ENCODE measurements at places on chromosomes 12 and 14.

GRCh38 chr12:13152281-13152680 is 44.2 kb upstream of the EMP1 start:
- peak overlapping the region; percentile 51 for H3K27ac ChIP-seq
- H3K27me3 ChIP-seq = no peaks in the 10 kb centered on the region
- no peak overlapping the region for H3K4me3 ChIP-seq
- no peaks in the 10 kb centered on the region for H3K36me3 ChIP-seq

DNA sequence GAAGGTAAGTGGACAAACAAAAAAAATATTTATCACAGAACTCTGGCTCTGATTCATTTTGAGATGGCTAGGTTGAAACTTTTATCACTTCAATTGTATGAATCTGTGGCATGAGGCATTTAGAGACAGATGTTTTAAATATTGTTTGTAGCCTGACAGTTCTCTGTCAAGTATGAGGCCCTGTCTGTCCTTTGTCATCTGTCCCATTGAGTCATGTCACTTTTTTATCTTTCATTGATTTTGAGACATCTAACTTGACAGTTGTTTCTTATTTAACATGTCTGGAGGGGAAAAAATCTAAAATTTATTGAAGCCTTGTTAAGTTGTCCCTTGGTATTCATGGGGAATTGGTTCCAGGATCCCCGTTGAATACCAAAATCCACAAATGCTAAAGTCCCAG is 829.5 kb downstream of the FSCB start:
- H3K4me1 ChIP-seq = no peaks in the 10 kb centered on the region
- no peak for DNase-seq
- no peaks in the 10 kb centered on the region for H3K27me3 ChIP-seq
- H3K27ac ChIP-seq = no peak overlapping the region

DNA sequence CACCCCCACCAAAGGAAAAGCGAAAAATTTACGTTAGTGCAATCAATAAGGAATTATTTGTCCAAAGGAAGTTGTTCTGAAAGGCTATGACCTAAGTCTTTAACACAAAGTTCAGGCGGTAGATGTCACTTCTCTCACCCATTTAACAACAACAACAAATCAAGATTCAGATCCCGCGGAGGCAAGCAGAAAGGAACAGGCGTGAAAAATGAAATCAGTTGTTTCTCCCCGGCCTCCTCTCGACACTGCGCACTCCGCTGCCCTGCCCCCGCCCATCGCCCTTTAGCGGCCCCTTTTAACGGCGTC is 1.4 kb downstream of the DENND5B start:
- no peak for DNase-seq
- H3K4me3 ChIP-seq = peak overlapping the region; percentile 88
- H3K27me3 ChIP-seq = no peaks in the 10 kb centered on the region
- H3K4me1 ChIP-seq = peaks cover 26% of the 10 kb centered on the region
- H3K27ac ChIP-seq = peak overlapping the region; percentile 96

GRCh38 chr14:59126714-59127436 is 61.6 kb upstream of the DAAM1 start:
- no peak for DNase-seq
- no peak overlapping the region for H3K4me3 ChIP-seq

GRCh38 chr12:132686825-132687210 is 324 bp downstream of the POLE start:
- DNase-seq = no peak
- H3K4me1 ChIP-seq = peaks cover 15% of the 10 kb centered on the region
- peak overlapping the region; percentile 71 for H3K4me3 ChIP-seq
- H3K27ac ChIP-seq = peak overlapping the region; percentile 66
- H3K36me3 ChIP-seq = no peaks in the 10 kb centered on the region

DNA sequence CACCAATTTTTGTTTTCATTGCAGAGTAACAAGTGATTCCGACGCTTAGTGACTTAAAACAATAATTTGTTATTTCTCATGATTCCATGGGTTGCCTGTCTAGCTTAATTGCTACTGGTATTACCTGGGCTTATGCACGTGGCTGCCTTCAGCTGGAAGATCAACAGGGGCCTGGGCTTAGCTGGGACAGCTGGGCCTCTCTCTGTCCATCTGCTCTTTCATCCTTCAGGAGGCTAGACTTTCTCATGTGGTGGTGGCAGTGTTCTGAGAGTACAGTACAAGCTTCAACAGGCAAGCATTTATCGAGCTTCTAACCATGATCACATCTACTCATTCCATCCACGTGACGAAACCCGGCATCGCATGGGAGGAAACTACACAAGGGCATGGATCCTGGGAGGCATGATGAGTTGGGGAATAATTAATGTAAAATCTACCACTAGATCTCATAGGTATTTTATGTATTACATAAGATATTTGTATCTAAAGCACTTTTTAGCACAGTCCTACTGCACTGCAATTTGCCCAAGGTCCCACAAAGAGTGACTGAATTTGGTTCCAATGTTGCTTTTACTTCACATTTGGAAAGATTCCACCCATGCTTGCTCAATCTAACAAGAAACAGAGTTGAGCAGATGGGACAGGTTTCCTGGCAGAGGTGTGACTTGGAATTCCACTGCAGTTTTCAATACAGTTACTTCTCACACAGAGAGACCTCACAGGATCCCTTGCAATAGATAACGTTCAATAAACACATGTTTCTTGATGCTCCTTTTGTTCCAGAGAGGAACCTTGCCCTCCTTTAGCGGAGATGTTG is 153.1 kb upstream of the FRMD6 start:
- H3K4me1 ChIP-seq = no peaks in the 10 kb centered on the region
- no peaks in the 10 kb centered on the region for H3K36me3 ChIP-seq
- no peaks in the 10 kb centered on the region for H3K27me3 ChIP-seq

GRCh38 chr12:131687346-131688125 is 23.4 kb upstream of the SFSWAP start:
- no peaks in the 10 kb centered on the region for H3K36me3 ChIP-seq
- H3K4me1 ChIP-seq = no peaks in the 10 kb centered on the region
- H3K4me3 ChIP-seq = no peak overlapping the region

DNA sequence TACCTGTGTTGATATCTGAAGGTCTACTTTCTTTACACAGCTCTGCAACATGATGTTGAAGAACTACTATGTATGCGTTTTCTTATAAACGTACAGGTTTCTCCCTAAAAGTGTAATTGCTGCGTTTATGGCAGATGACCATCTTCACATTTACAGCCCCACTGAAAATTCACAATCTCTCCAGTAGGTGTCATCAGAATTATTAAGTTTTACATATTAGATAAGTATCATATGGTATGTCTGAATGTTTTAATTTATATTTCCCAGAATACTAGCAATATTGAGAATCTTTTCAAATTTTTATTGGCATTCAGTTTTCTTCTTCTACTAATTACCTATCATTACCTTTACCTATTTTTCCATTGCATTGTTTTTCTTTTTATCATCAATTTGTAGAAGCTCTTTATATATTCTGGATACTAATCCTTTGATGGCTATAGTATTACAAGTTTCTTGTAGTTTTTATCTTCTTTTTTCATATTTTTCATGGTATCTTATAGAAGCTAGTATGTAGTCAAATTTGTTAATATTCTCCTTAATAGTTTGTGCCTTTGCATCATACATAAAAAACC is 123.5 kb downstream of the CAPZA3 start:
- no peaks in the 10 kb centered on the region for H3K27me3 ChIP-seq
- H3K27ac ChIP-seq = no peak overlapping the region
- no peaks in the 10 kb centered on the region for H3K4me1 ChIP-seq

GRCh38 chr12:47155457-47156166 is 75.9 kb upstream of the AMIGO2 start:
- H3K27me3 ChIP-seq = no peaks in the 10 kb centered on the region
- H3K27ac ChIP-seq = peak overlapping the region; percentile 49
- no peaks in the 10 kb centered on the region for H3K4me1 ChIP-seq
- no peaks in the 10 kb centered on the region for H3K36me3 ChIP-seq

DNA sequence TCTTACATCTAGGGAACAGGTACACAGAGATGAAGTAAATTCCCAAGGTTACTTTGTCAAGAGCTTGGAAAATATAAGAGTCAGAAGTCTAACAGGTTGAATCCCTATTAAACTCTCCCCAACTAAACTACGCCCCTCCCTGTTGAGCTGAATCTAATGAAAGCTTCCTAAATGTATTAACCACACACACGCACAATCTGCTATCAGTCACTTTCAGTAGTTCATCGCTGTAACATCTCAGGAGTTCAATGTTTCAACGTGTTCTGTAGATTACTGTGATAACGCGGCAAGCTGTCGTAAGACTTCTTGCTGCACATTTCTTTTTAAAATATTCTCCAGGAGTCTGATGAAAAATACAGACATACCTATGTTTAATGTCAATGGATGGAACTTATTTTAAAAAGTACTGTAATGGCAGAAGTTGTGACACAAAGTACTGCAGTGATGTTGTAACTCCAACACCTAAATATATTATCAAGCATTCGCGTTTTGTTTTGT is 612 bp upstream of the SLC25A3 start:
- H3K27ac ChIP-seq = peak overlapping the region; percentile 97
- H3K36me3 ChIP-seq = peaks cover 26% of the 10 kb centered on the region
- H3K4me1 ChIP-seq = no peaks in the 10 kb centered on the region
- peak overlapping the region; percentile 76 for H3K4me3 ChIP-seq

GRCh38 chr14:23183158-23183470 is 346 bp downstream of the SLC7A8 start:
- H3K4me3 ChIP-seq = peak overlapping the region; percentile 56
- no peak for DNase-seq
- H3K4me1 ChIP-seq = peaks cover 21% of the 10 kb centered on the region
- H3K27me3 ChIP-seq = no peaks in the 10 kb centered on the region

DNA sequence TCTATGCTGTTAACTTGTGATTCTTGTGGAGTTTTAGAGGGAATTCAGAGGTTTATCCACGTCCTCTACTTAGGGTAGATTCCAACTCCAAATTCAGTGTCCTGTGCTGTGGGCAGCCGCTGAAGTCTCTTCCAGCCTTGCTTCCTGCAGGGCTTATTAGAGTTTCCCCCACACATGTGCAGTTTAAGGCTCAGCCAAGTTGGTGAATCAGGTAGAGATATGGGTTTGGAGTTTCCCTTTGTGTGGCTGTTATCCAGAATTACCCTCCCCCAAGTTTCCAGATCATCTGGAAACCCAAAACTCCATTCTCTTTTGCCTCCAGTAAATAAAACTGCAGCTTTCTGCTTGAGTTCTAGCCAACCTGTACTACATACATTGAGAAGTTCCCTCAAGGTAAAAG is 853.7 kb downstream of the GALC start:
- H3K27ac ChIP-seq = no peak overlapping the region
- DNase-seq = no peak
- no peaks in the 10 kb centered on the region for H3K27me3 ChIP-seq
- H3K4me1 ChIP-seq = no peaks in the 10 kb centered on the region
- H3K36me3 ChIP-seq = no peaks in the 10 kb centered on the region

DNA sequence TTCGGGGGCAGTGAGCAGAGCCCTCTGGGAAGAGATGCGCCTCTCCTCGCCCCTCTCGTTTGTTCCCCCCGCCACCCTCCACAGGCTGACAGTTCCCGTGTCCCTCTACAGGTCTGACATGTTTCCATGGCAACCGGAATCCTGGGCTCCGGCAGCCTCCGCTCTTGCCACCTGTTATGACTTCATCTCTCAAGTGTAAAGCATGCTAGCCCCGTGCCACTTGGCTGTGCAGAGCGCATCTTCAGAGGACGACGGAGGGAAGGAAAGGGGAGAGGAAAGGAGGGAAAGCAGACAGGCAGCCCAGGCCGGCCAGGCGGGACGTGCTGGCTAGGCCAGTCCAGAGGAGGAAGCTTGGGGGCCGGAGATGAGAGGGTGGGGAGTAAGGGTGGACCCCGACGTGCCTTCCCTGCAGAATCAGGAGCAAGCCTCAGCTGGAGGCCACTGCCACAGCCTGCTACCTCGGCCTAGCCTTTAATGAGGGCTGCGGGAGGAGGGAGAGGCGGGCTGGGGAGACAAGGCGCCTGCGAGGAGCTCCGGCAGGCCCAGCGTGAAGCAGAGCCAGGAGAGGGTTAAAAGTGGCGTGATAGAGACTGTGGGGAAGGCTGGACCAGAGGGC is 214.3 kb downstream of the DPF3 start:
- H3K4me1 ChIP-seq = no peaks in the 10 kb centered on the region
- no peak overlapping the region for H3K4me3 ChIP-seq
- H3K27me3 ChIP-seq = no peaks in the 10 kb centered on the region

DNA sequence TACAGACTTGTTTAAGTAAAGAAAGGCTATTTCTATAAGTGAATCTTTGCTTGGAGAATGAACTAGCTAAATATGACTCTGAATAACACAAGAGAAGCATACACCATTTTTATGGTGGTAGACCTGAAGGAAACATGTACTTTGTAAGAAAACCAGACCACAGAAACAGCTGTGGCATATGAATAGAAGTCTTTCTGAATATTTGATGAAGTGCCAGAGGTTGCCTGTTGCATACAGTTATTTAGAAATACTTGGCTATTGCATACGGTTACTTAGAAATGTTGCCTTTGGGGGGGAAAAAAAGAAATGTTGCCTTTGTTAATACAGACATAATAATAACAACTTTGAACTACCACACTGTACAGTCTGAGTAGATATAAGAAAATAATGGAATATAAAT is 16.8 kb upstream of the LEMD3 start:
- H3K36me3 ChIP-seq = no peaks in the 10 kb centered on the region
- no peak for DNase-seq
- H3K4me1 ChIP-seq = no peaks in the 10 kb centered on the region
- H3K4me3 ChIP-seq = no peak overlapping the region
- H3K27ac ChIP-seq = no peak overlapping the region

- H3K4me3 ChIP-seq = no peak overlapping the region
- no peak overlapping the region for H3K27ac ChIP-seq
- H3K27me3 ChIP-seq = no peaks in the 10 kb centered on the region
- no peaks in the 10 kb centered on the region for H3K4me1 ChIP-seq
- no peaks in the 10 kb centered on the region for H3K36me3 ChIP-seq
Measured at GRCh38 chr14:61153431-61153830, 127.7 kb downstream of the TMEM30B start.

- DNase-seq = no peak
- H3K27ac ChIP-seq = peak overlapping the region; percentile 85
- peaks cover 22% of the 10 kb centered on the region for H3K4me1 ChIP-seq
Measured at GRCh38 chr12:105522166-105522825, 191.8 kb downstream of the C12orf75 start.

GRCh38 chr12:54030889-54031471 is 1.9 kb upstream of the HOXC5 start:
- peaks cover 34% of the 10 kb centered on the region for H3K4me1 ChIP-seq
- H3K4me3 ChIP-seq = peak overlapping the region; percentile 14
- H3K27ac ChIP-seq = no peak overlapping the region
- no peak for DNase-seq
- H3K27me3 ChIP-seq = peaks cover 64% of the 10 kb centered on the region

- no peak for DNase-seq
- H3K4me3 ChIP-seq = no peak overlapping the region
- H3K27me3 ChIP-seq = peaks cover 14% of the 10 kb centered on the region
- no peaks in the 10 kb centered on the region for H3K4me1 ChIP-seq
- H3K36me3 ChIP-seq = no peaks in the 10 kb centered on the region
Measured at GRCh38 chr12:57241402-57242310, 9.3 kb downstream of the STAC3 start.

DNA sequence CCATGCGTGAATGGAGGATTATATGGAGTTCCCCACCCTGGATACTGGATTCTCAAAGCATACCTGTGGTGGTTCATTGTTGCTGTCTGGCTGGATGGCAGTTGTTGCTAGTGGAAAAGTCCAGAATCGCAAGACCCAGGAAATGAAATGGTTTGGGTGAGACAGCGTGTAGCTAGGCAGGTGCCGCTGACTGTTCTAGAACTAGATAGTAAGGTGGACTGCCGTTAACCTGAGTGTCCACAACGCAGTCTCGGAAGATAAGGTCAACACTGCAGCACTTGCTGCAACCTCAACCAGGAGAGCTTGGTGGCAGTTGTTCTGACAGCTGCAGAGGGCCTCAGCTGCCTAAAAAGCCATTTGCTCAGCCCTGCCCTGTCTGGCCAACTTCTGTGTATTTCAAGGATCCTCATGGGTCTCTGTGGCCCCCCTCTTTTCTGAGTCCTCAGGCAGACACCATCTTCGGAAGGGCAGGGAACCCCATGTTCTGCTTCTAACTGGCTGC is 15.5 kb upstream of the IRF2BPL start:
- no peaks in the 10 kb centered on the region for H3K36me3 ChIP-seq
- H3K27ac ChIP-seq = peak overlapping the region; percentile 91
- H3K27me3 ChIP-seq = no peaks in the 10 kb centered on the region

Data from right atrium auricular region (tissue), 2 donors.